ENCODE measurements at places on chromosomes 7 and 10.

GRCh38 chr7:147014286-147014955, 897.8 kb downstream of the CNTNAP2 start:
- DNase-seq, result no peak

DNA sequence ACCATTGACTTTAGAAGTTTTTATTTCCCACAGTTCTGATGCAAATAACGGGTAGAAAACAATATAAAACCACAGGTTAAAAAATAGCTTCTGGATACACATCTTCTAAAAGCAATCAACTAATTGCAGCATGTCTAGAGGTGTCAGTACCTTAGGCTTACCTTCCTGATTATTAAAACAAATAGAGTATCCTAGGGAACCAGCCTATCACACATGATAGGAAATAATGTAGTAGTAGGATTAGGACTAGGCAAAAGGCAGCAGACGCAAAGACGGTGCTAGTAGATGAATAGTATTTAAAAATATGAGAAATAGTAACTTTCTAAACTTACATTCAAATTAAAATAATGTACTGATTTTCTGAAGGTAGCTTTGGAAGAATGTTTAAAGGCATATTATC, 41.7 kb upstream of the PHYHIPL start:
- DNase-seq, result no peak

GRCh38 chr7:98802088-98802780, 67.6 kb downstream of the TMEM130 start:
- no peak for DNase-seq

- no peak for DNase-seq
Observed at GRCh38 chr7:128885370-128886187, 22.9 kb downstream of the ATP6V1F start.

Measured in cortex of kidney (tissue), 1 donor.